ENCODE measurements at places on chromosomes 11 and 22. TPM values are rescaled to one million over a fixed set of nuclear protein-coding genes. Genes with fewer than 3 reads are reported as not detected.

DNA sequence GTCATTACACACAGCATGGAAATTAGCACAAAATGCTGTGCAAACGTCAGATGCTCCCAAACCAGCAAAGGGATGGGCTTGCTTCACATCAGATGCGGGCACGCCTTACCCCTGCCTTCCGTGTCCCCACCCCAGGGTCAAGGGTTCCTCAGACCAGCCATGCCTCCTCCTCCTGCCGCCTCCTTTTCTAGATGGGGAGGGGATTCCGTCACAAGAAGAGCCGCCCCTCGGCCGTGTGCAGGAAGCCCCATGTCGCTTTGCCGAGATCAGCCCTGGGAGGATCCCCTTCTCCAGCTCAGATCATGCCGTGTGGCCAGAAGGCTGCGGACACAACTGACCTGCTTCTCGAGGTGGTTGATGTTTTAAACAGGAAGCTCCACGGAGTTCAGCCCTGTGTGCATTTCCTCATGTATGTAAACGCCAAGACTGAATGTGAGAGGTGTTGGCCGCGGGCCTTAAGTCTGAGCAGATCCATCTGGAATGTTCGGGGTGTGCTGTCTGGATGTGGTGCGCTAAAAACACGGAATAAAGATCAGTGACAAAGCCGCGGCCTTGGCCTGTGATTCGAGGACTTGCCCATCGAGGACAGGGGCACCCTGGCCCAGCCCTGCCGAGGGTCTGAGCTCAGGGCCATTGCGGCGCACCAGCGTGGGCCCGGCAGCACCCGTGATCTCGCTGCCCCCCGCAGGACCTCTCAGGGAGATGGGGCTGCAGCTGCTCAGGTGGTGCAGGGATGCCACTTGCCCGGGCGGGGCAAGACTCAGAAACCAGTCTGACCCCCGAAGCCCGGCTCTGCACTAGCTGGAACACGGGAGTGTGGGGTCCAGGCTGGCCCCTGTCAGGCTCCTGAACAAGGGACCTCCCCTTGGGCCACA lies 412.9 kb downstream of the TBC1D22A start:
- no peak for DNase-seq

DNA sequence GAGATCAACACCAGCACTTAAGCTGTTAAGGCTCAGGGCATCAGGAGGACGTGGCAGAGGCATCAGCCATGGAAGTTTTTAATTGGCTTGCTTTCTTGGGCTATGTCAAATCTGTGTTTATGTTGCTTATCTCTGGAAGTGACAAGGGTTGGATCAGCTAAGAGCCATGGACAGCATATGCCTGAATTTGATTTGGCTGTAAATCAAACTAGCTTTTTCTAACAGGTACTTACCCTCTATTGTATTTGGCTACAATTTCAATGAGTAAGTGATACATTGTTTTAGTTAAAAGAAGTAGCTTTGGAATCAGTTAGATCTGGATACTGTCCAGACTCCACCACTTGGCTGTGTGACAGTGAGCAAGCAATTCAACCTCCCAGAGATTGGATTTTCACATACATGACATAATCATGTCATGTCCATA lies 936.6 kb downstream of the OPCML start:
- DNase-seq = no peak

- no peak for DNase-seq
These were observed 10.2 kb upstream of the GRAMD1B start for GRCh38 chr11:123419731-123420452.

Gene KRTAP5-1
- total RNA-seq = not detected

Gene CRY2
- total RNA-seq = 22.1 TPM

All from activated CD4-positive, alpha-beta T cell treated with anti-CD3 and anti-CD28 coated beads, Interleukin-2, amount 10 ng/mL, durations not matched to agents 24 days and 14 days (primary cell).